ENCODE measurements at places on chromosomes 6 and 20.

GRCh38 chr6:28226460-28226859, 1.4 kb downstream of the ZSCAN9 start:
- no peak for DNase-seq

- DNase-seq = peak; percentile 21
Observed at GRCh38 chr6:112086744-112087135, 542 bp downstream of the TUBE1 start.

DNA sequence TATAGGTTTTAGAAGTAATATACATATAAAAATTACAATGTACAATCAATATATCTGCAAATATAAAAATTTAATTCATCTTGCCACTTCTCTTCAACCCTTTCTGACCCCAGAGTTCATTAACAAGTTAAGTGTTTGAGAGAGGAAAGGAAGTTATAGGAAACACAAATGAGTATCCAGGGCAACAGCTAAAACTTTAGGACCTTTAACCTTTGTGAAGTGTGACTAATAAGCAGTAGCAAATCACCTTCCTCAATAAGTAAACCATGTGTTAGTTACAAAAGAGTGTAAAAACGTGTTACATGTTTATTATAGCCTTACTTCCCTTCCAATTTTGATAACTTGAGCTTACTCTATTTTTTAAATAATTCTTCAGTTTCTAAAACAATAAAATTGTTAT, 73.4 kb upstream of the SIM1 start:
- no peak for DNase-seq

DNA sequence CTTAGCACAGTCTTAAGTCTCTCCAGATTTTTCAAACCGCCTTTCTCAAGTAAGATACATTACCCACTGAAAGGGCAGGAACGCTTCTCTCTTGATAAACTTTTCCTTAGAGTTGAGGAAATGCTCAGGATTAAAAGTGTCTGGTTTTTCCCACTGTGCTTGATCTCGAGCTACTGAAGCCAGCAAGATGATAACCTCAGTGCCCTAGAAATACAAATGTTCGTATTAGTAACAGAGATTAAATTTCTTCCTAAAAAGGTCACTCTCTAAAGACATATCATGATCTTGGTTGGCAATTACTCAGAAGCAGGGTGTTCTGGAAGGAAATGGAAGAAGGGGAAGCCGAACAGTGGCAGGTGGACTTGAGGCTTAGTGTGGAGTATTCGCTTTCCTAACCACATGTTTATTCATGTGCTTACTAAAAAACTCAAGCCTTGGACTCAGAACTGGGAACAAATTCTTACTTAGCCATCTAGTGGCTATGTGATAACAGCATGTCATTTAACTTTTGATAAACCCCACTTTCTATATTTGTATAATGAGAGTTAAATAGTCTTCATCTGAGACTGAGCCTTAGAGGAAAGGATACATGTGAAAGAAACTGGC, 20.1 kb downstream of the C6orf141 start:
- no peak for DNase-seq

DNA sequence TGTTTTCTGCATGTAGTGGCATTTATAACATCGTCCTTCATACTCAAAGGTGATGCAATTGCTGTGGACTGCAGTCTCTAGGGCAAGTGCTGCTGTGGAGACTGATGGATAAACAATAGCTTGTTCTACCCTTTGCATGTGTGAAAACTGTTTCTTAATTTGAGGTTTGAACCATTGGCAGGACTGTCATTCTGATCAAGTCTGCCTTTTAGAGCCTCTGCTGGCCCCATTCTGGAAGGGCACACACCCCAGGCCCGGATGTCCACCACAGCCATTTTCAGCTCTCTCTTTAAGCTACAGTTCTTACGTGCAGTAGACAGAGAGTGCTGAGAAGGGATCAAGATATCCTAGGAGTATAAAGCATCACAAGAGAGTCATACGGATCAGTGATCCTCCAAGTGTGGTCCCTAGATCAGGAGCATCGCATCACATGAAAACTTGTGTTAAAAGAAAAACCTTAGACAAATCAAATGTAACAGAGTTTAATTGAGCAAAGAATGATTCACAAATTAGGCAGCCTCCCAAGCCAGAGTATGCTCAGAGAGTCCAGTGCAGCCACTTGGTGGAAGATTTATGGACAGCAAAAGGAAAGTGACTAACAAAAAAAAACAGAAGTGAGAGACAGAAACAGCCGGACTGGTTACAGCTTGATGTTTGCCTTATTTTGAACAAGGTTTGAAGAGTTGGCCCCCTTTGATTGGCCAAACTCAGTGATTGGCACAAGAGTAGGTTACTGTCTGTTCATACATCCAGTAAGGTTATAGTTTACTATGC, 52.0 kb downstream of the FRK start:
- DNase-seq = no peak

GRCh38 chr20:33229843-33230242, 6.0 kb upstream of the BPIFA1 start:
- no peak for DNase-seq

GRCh38 chr6:169034516-169035167, 219.0 kb downstream of the THBS2 start:
- no peak for DNase-seq

GRCh38 chr6:136524339-136524935, 25.8 kb downstream of the MAP7 start:
- DNase-seq = no peak

DNA sequence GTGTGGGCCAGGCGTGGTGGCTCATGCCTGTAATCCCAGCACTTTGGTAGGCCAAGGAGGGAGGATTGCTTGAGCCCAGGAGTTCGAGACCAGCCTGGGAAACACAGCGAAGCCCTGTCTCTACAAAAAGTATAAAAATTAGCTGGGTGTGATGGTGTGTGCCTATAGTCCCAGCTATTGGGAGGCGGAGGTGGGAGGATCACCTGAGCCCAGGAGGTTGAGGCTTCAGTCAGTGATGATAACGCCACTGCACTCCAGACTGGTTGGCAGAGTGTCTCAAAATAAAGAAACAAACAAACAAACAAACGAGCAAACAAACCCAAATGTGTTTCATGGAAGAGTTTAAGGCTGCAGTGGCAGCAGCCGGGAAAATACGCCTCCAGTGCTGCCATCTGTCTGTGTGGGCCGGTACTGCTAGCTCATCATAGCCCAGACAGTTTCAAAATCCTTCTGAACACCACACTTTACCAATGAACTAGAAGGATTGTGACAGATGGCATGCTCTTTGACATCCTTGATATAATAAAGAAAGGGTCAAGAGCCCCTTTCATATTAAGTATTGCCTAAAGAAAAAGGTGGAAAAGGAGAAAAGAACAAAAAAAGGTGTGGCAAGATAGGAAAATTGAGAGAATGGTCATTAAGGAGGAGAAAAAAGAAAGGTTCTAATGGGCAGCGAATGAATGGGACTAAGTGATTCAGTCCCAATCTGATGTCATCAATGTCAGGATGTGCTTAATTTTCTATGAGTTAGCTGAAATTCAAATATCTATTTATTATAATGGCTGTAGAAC, 298.6 kb downstream of the SYNE1 start:
- DNase-seq = peak; percentile 34

- no peak for DNase-seq
Observed at GRCh38 chr6:85364344-85364743, 85.5 kb upstream of the NT5E start.
